ENCODE measurements at places on chromosomes 13 and 19.

DNA sequence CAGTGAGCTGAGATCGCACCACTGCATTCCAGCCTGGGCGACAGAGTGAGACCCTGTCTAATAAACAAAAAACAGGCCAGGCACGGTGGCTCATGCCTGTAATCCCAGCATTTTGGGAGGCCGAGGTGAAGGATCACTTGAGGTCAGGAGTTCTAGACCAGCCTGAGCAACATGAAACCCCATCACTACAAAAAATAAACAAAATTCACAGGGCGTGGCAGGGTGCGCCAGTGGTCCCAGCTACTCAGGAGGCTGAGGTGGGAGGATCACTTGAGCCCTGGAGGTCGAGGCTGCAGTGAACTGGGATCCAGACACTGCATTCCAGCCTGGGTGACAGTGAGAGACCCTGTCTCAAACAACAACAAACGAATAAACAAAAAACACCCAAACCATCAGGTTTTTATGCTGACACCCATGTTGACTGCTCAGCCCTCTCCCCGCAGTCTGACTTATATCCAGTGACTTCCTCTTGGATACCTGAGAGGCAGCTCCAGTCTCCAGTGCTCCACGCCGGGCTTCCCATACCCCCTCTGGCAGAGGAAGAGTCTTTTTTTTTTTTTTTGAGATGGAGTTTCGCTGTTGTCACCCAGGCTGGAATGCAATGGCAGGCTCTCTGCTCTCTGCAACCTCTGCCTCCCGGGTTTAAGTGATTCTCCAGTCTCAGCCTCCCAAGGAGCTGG lies 17.7 kb downstream of the WTIP start:
- no peak for DNase-seq

GRCh38 chr19:11096210-11096841 lies 7.1 kb downstream of the LDLR start:
- no peak for DNase-seq

DNA sequence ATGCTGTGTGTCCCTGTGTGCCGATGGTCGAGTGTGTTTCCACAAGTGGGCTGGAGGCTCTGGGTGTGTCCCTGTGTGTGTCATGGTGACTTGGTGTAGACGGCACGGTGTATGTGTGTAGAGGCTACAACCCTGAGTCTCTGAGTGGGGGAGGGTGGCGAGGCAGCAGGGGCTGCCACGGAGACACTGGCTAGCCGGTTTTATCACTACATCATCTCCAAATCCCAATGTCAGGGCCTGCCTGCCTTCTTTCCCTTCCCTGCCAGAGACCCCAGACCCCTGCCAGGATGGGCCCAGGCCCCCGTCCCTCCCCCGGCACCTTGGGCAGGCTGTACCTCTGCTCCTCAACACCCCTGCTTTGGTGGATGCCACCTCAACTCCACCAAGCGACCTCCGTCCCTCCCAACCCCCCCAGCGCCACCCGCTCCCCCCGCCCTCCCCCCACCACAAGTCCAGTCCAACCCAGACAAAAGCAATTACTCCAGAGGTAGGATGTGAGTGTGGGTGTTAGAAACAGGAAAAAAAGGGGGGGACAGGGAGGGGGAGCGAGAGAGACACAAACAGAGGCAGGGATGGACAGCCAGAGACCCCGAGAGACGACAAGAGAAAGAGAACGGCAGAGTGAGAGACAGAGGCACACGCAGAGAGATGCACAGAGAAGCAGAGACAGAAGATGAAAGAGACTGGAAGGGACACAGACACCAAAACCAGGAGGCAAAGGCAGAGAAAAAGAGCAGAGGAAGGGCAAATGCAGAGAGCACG lies 21.6 kb upstream of the POU2F2 start:
- DNase-seq = no peak

GRCh38 chr13:43626994-43627393 lies 159.8 kb downstream of the ENOX1 start:
- DNase-seq = no peak

GRCh38 chr19:7505682-7506384 lies 10.1 kb upstream of the ZNF358 start:
- DNase-seq = no peak

DNA sequence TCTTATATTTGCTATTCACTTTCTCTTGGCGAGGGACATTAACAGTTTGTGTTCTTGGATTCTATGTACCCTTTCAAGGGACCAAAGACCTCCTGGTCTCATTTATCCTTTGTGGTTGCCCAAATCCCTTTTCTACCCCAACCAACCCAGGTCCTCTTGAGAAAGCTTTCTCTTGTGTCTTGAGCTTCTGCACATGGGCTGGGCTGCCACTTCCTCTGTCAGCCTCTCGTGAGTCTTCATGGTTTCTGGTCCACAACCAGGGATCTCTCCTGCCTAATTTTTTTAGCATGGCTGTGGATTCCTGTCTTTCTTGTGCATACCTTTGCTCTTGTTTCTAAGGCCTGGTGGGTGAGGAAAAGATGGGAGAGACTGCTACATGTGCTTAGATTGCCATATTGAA lies 14.9 kb downstream of the TIMM13 start:
- DNase-seq = no peak

GRCh38 chr19:45571457-45572220 lies 13.0 kb downstream of the OPA3 start:
- DNase-seq = no peak

DNA sequence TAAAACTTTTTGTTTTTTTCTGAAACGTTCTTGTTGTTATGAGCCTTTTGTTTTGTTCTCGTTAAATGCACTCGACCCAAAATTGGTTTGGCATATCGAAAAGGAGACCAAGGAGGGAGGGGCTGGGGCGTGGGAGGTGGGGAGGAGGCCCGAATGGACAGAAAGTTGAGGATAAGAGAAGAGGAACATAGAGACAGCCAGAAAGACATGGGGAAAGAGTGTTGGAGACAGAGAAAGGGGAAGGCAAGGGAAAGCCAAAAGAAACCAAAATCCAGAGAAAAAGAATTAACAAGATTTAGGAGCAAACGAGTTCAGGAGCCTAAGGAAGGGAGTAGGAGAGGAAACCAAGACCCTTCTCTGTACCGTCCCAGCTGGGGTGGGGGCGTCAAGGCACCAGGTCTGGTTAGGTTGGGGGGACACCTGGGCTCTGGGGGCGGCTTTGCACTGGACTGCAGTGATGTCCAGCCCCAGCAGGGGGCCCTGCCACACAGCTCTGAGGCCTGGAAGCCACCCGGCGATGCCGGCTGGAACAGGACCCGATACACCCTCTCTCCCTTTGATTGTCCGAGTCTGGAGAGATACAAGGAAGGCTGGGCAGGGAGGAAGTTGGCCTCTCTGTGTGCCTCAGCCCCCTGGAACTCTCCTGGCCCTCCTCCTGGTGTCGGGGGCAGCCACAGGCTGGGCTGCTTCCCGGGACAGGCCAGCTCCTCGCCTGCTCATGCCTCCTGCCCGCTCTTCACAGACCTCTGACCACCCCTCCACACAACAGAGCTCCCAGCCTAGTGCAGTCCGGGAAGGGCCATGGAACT lies 11.6 kb upstream of the ASF1B start:
- DNase-seq = no peak

DNA sequence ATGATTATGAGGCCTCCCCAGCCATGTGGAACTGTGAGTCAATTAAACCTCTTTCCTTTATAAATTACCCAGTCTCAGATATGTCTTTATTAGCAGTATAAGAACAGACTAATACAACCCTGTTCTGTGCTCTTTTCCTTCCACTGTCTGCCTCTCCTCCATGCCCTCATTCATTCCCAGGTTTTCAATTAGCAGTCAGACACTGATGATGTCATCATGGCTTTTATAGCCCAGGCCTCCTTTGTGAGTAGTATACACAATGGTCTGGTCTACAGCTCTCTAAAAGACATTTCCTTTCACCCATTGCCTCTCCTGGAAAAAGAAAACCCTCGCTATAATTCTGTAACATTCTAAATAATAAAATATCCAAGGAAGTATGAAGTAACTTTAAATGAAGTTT lies 25.5 kb downstream of the FGF14 start:
- no peak for DNase-seq

- peak; percentile 27 for DNase-seq
These were observed at the start of gene PHLDB3 for GRCh38 chr19:43504426-43505185. Gene PHLDB3 (minus strand): TSS chr19:43504746. CDS start chr19:43504118, 628 bp downstream.

DNA sequence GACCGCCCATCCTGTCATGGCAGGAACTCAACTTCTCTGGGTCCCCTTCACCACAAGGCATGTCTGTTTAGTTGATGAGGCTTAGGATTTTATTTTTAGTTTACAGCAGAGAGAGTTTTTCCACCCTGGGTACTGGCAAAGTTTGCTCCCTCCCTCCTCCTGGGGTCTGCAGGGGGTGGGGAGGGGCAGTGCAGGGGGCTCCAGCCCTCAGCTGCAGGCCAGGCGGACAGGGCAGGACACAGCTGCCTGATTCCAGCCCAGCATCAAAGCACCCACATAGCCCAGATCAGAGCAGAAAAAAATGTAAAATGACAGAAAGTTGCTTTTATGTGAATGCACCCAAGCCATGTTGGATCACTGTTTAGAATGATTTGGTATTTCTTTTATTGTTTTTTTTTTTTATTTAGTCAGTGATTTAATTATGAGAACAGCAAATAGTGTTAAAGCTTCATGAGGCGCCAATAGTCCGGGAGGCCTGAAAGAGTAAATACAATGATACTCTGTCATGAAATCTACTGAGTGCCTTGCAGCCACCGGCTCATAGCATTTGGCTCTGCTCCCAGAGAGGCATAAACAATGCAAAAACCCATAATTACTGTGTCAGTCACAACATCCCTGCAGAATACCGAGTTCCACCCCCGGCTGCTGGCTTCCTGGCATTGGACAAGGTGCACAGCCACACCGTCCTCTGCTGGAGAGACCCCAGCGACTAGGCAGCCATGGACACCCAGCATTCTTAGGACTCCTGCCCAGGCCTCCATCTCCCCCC lies 923.5 kb downstream of the UQCRFS1 start:
- DNase-seq = no peak

- no peak for DNase-seq
These were observed 2.2 kb downstream of the CLEC11A start for GRCh38 chr19:50725218-50725910.

DNA sequence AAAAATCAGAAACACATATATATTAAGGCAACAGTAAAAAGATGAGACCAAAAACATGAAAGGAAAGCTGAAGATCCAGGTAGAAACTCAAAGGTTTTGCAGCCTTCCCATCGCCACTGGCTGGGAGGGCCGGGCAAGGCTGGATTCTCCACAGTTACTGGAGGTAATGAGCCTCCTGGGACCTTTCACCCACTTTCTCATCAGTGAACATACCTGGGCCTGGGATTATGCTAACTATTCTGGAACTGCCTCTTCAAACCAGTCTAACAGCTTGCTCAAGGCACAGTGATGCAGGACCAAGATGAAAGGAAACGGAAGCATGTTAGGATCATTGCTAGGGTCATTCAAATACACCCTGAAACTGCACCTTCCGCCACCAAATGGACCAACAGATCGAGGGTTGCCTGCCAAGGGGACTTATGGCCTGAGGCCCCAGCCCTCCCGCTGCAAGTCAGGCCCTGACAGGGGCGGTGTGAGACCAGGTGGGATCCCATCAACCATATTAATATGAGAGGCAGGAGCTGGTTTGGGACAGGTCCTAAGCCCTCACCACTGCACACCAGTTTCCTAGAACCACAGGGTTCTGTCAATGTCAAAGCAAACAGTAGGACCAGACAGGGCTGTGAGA lies 28.4 kb upstream of the ATP12A start:
- DNase-seq = no peak

- no peak for DNase-seq
These were observed 110.8 kb downstream of the ESD start for GRCh38 chr13:46686171-46686570.

DNA sequence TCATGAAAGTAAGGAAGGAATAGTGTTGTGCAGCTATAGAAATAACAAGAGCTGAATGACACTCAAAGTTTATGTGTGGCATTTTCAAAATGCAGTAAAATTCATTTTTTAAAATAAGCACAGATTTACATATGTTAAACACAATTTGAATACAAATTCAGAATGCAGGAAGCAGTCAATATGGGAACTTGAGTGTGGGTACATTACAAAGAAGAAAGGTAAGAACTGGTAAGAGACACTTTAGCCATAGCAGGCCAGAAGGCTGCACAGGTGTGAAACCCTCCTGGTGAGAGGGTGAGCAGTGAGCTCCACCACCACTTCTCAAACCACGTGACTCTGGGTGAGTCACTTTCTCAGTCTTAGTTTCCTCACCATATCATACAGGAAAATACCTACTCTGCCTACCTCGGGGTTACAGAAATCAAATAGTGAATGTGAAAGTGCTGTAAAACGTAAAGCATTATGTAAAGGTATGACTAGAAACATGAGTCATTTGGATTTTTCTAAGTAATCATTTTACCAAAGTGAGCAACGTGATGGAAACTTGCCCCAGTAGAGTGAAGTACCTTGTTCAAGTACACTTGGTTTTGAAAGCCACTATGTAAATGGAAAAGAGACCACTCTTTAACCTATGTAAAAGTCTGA lies 40.5 kb downstream of the USP12 start:
- DNase-seq = peak; percentile 61

DNA sequence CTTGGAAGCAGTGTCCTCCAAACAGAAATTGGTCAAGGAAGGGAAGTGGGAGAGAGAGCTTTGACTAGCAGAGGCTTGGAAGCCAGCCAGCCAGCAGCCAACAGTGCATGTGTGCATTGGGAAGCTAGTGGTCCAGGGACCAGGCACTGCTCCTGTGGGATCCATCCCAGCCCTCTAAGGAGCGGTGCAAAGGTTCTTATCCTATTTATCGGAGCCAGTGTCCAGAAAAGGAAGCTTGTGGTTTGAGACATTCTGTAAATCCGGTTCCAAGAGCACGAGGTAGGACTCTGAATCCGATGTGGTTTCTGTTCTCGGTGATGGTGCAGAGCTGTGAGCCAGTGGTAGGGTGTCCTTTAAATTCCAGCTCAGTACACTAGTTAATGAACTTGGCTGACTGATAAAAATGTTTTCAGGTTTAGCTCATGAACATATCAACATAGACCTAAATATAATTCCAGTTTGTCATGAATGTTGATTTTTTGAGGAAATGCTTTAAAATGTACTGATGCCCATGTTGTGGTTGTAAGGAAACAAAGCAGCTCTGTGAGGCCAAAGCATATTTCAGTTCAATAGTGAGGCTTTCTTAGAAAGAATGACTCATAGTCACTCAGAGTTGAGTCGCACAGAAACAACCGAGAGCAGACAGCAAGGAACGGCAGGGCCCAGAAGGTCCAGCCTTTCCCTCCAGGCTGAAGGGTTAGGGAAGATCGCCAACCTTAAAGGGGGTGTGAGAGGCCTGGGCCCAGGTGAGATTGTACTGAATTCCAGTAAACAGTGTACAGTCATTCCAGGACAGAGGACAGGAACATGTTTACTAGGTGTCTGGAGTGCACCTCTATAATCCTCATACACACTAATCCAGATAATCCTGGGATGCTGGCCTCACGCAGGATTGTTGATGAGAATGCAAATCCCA lies 21.5 kb upstream of the GARRE1 start:
- DNase-seq = no peak

DNA sequence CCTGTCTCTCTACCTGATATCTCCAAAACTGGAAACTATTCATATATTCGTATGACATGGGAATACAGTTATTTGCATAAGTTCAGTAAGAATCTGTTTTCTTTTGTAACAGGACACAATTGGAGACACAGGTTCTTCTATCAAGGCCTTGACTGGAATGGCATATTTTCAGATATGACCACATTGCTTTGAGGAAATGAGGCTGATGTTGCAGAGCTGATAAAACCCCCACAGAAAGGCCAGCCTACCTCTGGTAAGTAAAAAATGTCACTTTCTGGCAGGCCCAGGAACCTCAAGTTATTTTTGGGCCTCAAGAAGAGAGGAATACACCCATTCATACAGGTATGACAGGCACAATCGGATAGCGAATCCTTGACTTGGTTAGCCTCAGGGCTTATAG lies 29.5 kb upstream of the KBTBD6 start:
- no peak for DNase-seq

- no peak for DNase-seq
These were observed 5.3 kb downstream of the ABCA7 start for GRCh38 chr19:1045247-1045603.

- peak; percentile 86 for DNase-seq
These were observed 10.0 kb downstream of the ARHGAP45 start for GRCh38 chr19:1076951-1077350.
